Stromal cell of bone marrow (primary cell): ENCODE measurements at places on chromosomes 2 and 18.

DNA sequence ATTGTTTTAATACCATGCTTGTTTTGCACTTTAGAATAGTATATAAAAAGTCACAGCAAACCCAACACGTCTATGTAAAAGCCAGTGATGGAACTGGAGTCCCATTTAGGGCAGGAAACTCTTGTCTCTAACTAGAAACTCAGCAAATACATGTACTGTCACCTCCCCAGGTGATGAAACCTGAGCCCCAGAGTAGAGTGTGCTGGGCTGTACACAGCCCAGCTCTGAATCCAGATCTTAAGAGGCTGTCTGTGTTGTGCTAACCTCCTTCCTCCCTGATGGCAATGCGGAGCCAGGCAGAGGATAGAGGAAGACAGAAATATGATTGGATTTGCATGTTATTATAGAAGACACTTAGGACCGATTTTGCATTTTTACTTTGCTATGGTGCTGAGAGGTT lies 317.5 kb upstream of the TRIB2 start:
- no peak for DNase-seq

GRCh38 chr2:101912545-101912944 lies 79.2 kb upstream of the IL1R2 start:
- no peak for DNase-seq

- DNase-seq = no peak
These were observed 159.2 kb downstream of the GULP1 start for GRCh38 chr2:188450732-188451483.

- DNase-seq = peak; percentile 90
These were observed 95.5 kb upstream of the ATP8B1 start for GRCh38 chr18:57898506-57899124.

GRCh38 chr2:18763338-18763737 lies 174.0 kb upstream of the NT5C1B start:
- DNase-seq = no peak

- no peak for DNase-seq
These were observed 149.3 kb upstream of the HAAO start for GRCh38 chr2:42941633-42942176.

- DNase-seq = no peak
These were observed 14.2 kb downstream of the MTX2 start for GRCh38 chr2:176283291-176284068.

DNA sequence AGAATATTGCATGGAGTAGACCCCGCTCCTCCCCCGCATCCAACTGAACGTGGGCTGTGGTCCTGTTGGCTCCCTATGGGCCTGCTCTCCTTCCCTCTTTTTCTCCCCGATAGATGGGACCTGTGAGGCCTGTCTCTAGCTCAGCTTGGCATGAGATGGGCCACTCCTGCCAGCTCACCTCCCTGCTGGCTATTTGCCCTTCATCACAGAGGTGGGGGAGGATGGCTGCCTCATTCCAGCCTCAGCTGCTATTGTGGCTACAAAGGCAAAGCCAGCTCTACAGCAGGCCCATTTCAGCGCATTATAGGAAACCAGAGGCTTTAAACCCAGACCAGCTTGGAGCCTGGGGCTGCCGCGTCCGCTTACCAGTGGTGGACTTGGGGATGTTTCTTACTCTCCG lies 313.9 kb downstream of the GBX2 start:
- DNase-seq = no peak

- DNase-seq = peak; percentile 47
These were observed 83.9 kb downstream of the AAK1 start for GRCh38 chr2:69559442-69560146.

- no peak for DNase-seq
These were observed 4.4 kb downstream of the MAP4K3 start for GRCh38 chr2:39432701-39433100.

DNA sequence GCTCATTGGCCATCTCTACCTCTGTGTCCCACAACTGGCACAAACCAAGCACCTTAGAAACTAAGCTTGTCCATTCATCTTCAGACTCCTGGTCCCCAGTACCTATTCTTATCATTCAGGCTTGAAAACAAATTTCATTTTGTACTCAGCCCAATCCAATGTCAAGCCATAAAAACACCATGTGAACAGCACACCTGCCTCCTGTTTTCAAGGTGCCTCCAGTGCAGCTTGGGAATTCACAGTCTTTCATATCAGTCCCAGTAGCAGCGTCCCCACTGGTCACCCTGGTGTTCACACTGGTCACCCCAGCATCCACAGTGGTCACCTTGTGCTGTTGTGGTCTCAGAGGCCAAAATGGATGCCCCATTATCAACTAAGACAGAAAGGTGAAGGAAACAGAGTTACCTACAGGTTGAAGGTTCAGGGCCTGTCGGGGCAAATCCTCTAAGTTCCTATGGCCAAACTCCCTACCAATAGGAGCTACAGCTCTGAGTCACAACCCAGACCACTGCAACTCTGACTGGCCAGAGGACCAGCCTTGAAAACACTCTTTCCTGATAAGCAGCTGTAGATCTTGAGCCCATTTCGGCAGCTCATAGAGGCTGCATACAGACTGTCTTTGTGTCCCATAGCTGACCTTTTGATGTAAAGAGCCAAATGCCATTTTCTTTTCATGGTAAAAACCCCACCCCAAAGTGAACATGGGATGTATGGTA lies 259.5 kb upstream of the RAB12 start:
- no peak for DNase-seq

DNA sequence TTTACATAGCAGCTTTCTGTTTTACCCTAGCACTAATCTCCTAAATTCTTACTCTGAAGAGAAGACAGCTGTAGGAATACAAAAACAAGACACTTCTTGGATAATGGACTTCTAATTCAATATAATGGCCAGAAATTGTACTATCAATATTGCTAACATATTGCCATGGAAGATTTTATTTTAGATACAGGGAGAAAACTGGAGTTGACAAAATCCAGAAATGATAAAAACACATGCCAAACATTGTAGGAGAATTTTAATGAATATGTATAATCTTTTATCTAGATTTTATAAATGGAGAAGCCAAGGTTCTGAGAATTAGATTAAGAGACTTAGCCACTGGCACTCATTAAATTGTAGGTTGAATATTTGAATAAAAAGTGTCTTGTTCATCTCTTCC lies 1838.8 kb upstream of the LRRTM1 start:
- no peak for DNase-seq

- peak; percentile 36 for DNase-seq
These were observed 89.6 kb downstream of the UXS1 start for GRCh38 chr2:106104332-106105062.

- DNase-seq = no peak
These were observed 130.5 kb downstream of the EIPR1 start for GRCh38 chr2:3246928-3247714.

DNA sequence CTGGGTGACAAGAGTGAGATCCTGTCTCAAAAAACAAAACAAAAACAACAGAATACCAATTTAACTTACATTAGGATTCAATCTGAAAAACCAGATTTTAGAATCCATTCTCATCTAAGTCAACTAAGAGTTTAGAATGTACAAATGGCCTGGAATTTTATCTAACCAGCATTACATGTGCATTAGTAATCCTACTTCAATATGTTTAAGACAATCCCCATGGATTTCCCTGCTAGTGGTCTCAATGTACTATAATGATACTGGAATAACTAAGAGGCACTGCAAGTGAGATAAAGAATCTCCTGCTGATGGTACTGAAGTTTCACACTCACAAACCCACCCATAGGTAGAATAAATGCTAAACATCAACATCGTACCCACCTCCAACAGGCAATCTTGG lies 53.9 kb upstream of the DNER start:
- no peak for DNase-seq

DNA sequence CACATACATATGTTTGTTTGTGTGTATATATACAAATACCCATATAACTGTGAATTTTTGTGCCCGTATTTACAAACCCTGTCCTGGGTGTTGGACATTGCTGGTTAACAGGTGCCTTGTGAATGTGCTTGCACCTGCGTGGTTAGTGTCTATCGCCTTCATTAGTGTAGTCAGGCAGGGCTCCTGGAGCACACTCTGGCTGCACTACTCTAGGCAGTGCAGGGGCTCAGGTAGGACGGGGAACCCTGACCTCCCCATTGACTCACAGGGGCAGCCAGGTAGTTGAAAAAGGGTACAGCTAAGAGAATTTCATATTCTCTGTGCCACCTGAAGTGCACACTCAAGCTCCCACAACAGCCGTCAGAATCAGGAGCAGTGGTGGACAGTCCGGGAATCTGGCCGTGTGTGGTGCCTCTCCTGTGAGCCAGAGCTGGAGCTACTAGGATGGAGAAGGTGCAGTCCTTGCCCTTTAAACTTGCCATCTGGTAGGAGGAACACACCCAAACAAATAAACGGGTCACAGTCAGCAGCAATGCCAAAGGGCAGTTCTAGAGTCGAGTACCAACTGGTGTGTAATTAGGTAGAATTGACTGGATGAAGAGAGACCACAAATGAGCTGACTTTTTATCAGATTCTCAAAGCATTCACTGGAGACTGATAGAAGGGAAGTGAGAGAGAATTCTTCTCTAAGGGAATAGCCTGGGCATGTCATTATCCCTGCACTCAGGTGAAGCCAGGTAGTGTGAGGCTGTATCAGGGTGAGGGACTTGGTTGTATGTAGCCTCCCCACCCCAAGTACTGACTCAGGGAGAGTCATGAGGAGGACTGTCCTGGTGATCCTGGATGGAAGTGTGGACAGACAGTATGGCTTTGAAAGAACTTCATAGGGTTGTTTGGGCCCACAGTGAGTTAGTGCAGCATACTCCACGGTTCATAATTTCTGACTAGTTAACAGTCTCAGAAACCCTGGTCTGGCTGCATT lies 44.1 kb downstream of the FARP2 start:
- DNase-seq = no peak

GRCh38 chr2:112679484-112679883 lies 33.7 kb downstream of the SLC20A1 start:
- DNase-seq = no peak

GRCh38 chr2:232971744-232972143 lies 41.3 kb downstream of the NGEF start:
- DNase-seq = no peak

- DNase-seq = no peak
These were observed 432.1 kb downstream of the LPIN1 start for GRCh38 chr2:12178289-12179080.

DNA sequence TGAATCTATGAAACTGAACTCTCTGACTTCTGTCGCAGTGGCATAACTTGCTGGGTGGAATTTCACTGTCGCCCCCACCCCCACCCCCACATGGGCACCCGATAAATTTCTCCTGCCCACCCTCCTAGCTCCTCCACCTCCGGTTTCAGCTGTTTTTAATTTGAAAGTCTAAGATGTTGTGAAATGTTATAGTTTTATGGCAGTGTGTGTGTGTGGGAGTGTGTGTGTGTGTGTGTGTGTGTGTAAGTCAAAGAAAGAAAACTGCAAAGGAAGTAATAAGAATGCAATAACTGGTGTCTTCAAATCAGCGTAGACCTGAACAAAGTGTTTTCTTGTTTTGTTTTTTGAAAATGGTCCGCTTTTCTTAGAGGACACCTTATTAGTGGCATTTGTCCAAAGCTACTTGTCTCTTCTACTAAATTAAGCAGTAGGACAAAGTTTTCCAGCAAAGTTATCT lies 388 bp downstream of the DTNA start:
- DNase-seq = no peak

DNA sequence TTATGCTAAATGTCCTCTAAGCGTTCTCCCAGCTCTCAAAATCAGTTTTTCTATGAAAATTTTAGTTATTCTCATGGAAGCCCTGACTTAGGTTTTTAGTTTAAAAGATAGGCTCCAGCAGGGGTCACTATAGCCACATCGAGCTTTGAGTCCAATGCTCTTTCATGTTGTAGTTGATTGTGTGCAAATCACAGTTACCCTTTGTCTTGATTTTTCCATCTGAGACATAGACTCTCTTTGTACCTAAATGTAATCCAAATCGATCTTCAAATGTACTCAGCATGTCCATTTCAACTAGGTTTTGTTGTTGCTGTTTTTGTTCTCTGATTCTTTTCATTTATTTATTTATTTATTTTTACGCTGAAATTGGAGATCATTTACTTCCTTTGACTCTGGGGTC lies 26.4 kb upstream of the MSTN start:
- DNase-seq = peak; percentile 59

DNA sequence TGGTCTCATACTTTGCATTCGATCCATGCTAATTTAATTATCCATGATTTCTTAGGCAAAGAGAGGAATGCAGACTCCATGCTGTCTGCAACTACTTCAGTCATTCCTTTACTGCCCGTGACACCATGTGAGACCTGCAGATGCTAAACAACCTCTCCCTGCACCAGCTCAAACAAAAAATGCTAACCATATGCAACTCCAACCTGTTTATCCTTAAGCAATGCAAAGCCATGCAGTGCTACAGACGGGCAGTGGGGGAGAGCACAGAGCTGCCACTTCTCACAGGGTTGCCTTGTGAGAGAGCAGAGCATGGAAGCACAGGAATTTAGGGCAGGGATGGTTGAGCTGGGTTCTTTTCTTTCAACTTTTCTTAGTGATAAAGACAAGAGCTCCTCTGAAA lies 74.9 kb upstream of the KLHL14 start:
- DNase-seq = no peak

- DNase-seq = no peak
These were observed 28.4 kb downstream of the SCYGR8 start for GRCh38 chr2:227774011-227774624.

- no peak for DNase-seq
These were observed 855.1 kb upstream of the ACVR2A start for GRCh38 chr2:146989741-146990140.

GRCh38 chr2:119249311-119249710 lies 25.7 kb downstream of the STEAP3 start:
- DNase-seq = no peak

DNA sequence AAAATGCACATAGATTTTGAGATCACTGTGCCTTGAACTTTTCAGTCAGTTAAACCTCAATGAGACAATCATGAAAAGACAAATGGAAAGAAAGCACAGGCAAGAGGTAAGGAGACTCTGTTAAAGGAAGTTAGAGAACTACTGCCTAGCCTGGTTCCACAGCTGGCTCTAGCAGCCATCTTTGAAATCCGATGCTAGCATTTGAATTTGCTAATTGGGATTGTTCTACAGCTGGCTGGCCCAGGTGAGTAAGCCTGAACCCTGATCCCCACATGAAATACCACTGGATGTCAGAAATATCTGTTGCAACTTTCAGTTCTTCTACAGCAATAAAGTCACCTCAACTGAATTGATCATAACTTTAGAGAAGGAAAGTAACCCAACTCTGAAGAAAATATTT lies 315.2 kb upstream of the CHAC2 start:
- DNase-seq = no peak

GRCh38 chr2:121038891-121039616 lies 245.9 kb downstream of the TFCP2L1 start:
- DNase-seq = no peak

DNA sequence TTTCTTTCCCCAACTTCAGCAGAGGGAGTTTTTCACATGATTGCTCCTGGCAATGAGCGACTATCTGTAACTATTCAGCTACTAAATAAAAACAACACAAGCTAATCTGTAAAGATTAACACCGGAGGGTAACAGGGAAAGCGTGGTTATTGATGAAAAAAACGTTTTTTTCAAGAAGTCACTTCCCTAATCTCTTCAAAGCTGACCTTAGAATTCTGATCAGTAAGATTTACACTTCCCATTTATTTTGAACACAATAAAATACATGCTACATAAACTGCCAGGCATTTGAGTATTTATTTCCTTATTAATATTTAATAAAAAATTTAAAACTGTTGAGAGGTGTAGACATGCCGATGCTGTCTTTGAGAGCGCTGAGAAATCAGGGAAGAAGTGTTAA lies 207.4 kb upstream of the HDAC4 start:
- DNase-seq = no peak

GRCh38 chr2:206217743-206218142 lies 56.7 kb upstream of the ZDBF2 start:
- DNase-seq = no peak
